A549 treated with dexamethasone at 1 μM for 4 hours (cell line): ENCODE measurements at places on chromosomes 16 and 17. TPM values are rescaled to one million over a fixed set of nuclear protein-coding genes. Genes with fewer than 3 reads are reported as not detected.

The CCDC200 gene
- total RNA-seq, result 0.14 TPM in 1 of 5 replicates, not detected in the others

The RNF43 gene
- 0.20 to 0.86 TPM (median 0.40 TPM) in 5 replicates for total RNA-seq

The BRD7 gene
- total RNA-seq, result 59.1 to 62.6 TPM (median 60.0 TPM) in 5 replicates

The COASY gene
- total RNA-seq, result 96.2 to 121 TPM (median 112 TPM) in 5 replicates

The MTHFSD gene
- total RNA-seq, result 9.7 to 13.6 TPM (median 11.0 TPM) in 5 replicates

The SOST gene
- total RNA-seq, result not detected in 5 replicates

The TMEM114 gene
- total RNA-seq, result not detected in 5 replicates

The EVPL gene
- 12.7 to 19.5 TPM (median 17.8 TPM) in 5 replicates for total RNA-seq

The ICAM2 gene
- 0.11 TPM in 1 of 5 replicates, not detected in the others for total RNA-seq

The KRT15 gene
- total RNA-seq, result 2.3 to 4.1 TPM (median 2.9 TPM) in 5 replicates

The CLEC18C gene
- 0.02 to 0.13 TPM (median 0.08 TPM) in 4 of 5 replicates, not detected in the other for total RNA-seq

The EXOC3L1 gene
- total RNA-seq, result 0.05 to 0.21 TPM (median 0.06 TPM) in 5 replicates

The TBX2 gene
- 3.2 to 5.7 TPM (median 4.8 TPM) in 5 replicates for total RNA-seq

The ITGAL gene
- total RNA-seq, result 0.02 to 0.16 TPM (median 0.11 TPM) in 3 of 5 replicates, not detected in the others

The ABAT gene
- total RNA-seq, result 0.18 to 0.33 TPM (median 0.29 TPM) in 5 replicates

The SHCBP1 gene
- total RNA-seq, result 33.7 to 40.3 TPM (median 36.2 TPM) in 5 replicates

The NPIPB13 gene
- 1.7 to 3.4 TPM (median 2.9 TPM) in 5 replicates for total RNA-seq

The KRT27 gene
- 0.18 TPM in 1 of 5 replicates, not detected in the others for total RNA-seq

The ACE gene
- 1.5 to 4.5 TPM (median 3.4 TPM) in 5 replicates for total RNA-seq

The IRF8 gene
- 0.41 to 0.74 TPM (median 0.47 TPM) in 5 replicates for total RNA-seq

The BAIAP2 gene
- total RNA-seq, result 115 to 153 TPM (median 142 TPM) in 5 replicates

The DDX28 gene
- 17.1 to 18.0 TPM (median 17.3 TPM) in 5 replicates for total RNA-seq

The CHRNE gene
- total RNA-seq, result 0.05 to 0.25 TPM (median 0.06 TPM) in 3 of 5 replicates, not detected in the others

The PKD1 gene
- total RNA-seq, result 24.4 to 50.2 TPM (median 45.8 TPM) in 5 replicates

The PRDM7 gene
- not detected in 5 replicates for total RNA-seq

The KCNG4 gene
- total RNA-seq, result not detected in 5 replicates

The KCNH6 gene
- 0.02 to 0.06 TPM (median 0.05 TPM) in 3 of 5 replicates, not detected in the others for total RNA-seq

The TBC1D3G gene
- not detected in 5 replicates for total RNA-seq

The MYO1D gene
- total RNA-seq, result 1.7 to 3.2 TPM (median 2.7 TPM) in 5 replicates

The HYDIN gene
- 0.21 to 0.53 TPM (median 0.37 TPM) in 5 replicates for total RNA-seq

The GAS7 gene
- total RNA-seq, result 0.38 to 0.73 TPM (median 0.61 TPM) in 5 replicates

The SLC35G3 gene
- total RNA-seq, result not detected in 5 replicates

The ANKRD40CL gene
- not detected in 5 replicates for total RNA-seq

The TRIM72 gene
- 0.01 to 0.06 TPM (median 0.03 TPM) in 5 replicates for total RNA-seq

The ABCA9 gene
- 0.01 to 0.02 TPM in 2 of 5 replicates, not detected in the others for total RNA-seq

The ABCC6 gene
- 0.72 to 1.3 TPM (median 0.96 TPM) in 5 replicates for total RNA-seq

The LRRC46 gene
- 3.3 to 4.8 TPM (median 3.9 TPM) in 5 replicates for total RNA-seq

The PRSS22 gene
- 0.35 to 1.5 TPM (median 0.65 TPM) in 5 replicates for total RNA-seq

The MT1M gene
- 0.15 to 0.18 TPM in 2 of 5 replicates, not detected in the others for total RNA-seq

The SLC5A11 gene
- total RNA-seq, result 0.23 to 0.52 TPM (median 0.27 TPM) in 5 replicates

The STAC2 gene
- total RNA-seq, result 4.0 to 7.1 TPM (median 6.9 TPM) in 5 replicates

The CALB2 gene
- total RNA-seq, result 3.8 to 6.3 TPM (median 5.3 TPM) in 5 replicates

The GRN gene
- 188 to 253 TPM (median 225 TPM) in 5 replicates for total RNA-seq

The EPX gene
- total RNA-seq, result not detected in 5 replicates

The GAS2L2 gene
- total RNA-seq, result 0.11 to 0.14 TPM (median 0.12 TPM) in 4 of 5 replicates, not detected in the other

The ADAP2 gene
- total RNA-seq, result 2.8 to 3.6 TPM (median 3.5 TPM) in 5 replicates

The NMT1 gene
- 225 to 369 TPM (median 244 TPM) in 5 replicates for total RNA-seq

The PIK3R6 gene
- 0.06 TPM in 1 of 5 replicates, not detected in the others for total RNA-seq
